ENCODE measurements at places on chromosomes 4 and X. TPM values are rescaled to one million over a fixed set of nuclear protein-coding genes. Genes with fewer than 3 reads are reported as not detected.

DNA sequence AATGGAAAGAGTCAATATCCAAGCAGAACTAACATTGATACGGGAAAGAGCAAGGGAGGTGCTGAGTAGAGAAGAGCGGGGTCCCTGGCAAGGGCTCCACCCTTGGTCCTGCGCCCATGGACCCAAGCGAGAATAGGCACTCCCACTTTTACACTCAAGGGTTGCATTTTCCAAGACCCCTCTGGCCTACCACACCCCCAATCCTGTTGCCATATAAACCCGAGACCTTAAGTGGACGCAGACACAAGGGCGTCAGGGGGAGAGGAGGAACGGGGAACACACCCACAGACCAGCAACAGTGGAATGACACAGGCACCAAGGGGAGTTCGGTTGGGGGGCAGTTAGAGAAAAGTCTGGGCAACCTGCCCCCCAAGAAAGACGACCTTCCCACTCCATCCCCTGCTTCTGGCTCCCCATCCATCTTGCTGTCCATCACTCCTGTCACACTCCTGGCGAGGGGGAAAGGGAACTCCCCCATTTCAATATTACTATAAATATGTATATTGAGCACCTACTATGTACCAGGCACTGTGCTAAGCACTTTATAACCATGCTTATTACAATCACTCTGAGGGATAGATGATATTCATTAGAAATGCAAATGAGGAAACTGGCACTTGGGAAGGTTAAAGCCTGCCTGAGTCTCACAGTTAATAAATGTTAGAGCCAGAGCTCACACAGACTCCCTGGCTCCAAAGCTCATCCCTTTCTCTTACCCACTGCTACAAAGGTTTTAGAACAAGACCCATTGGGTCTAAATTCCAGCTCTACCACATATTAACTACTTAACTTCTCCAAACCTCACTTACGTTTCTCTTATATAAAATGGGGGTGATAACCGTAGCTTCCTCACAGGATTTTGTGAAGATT is 51.7 kb downstream of the SCD5 start:
- no peaks in the 10 kb centered on the region for H3K4me1 ChIP-seq
- H3K27me3 ChIP-seq, result no peaks in the 10 kb centered on the region
- H3K27ac ChIP-seq, result no peak overlapping the region
- H3K4me3 ChIP-seq, result no peak overlapping the region
- DNase-seq, result peak; percentile 25

- H3K4me1 ChIP-seq, result peaks cover 6% of the 10 kb centered on the region
- H3K27me3 ChIP-seq, result no peaks in the 10 kb centered on the region
- H3K27ac ChIP-seq, result peak overlapping the region; percentile 11
Observed at GRCh38 chr4:89305712-89306437, 1.7 kb downstream of the GPRIN3 start.

DNA sequence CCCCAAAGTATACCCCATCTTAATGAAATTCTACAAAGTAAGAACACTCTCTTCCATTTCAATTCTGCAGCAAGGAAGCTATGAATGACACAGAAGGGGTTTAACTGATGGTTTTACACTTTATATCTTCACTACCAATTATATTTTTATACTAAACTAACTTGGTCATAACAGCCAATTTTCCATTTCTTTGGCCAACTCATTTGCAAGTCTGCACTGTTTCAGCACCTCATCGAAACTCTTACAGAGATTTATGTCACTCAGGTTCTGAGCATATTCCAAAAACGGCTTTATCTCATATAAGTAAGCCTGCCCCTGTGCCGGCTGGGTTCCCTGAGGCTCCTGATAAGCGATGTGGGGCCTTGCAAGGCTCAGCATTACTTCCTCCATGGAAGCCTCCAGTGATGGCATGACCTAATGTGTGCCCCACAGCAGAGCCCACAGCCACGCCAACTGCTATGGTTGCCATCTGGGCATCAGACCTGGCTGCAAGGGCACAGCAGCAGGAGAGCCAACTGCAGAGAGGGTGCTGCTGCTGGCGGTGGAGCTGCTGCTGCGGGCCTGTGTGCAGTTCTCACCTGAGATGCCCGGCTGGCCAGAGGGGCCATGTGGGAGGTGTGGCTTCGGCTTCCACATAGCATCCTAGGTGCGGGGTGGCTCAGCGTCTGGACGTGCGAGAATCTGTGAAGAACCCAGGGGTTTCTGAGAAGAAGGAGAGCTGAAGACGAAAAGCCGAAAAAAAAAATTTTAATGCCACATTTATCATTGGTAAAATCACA is 13.4 kb upstream of the IBSP start:
- H3K27me3 ChIP-seq, result no peaks in the 10 kb centered on the region
- no peaks in the 10 kb centered on the region for H3K4me1 ChIP-seq
- no peak for DNase-seq

GRCh38 chrX:11533199-11533651 is 132.5 kb downstream of the ARHGAP6 start:
- no peak overlapping the region for H3K27ac ChIP-seq
- H3K4me3 ChIP-seq, result no peak overlapping the region
- no peaks in the 10 kb centered on the region for H3K27me3 ChIP-seq
- no peak for DNase-seq

KDR gene
- total RNA-seq, result 7.9 TPM

Data from right lobe of liver (tissue), 6 donors.